ENCODE measurements at places on chromosomes 2 and 18.

DNA sequence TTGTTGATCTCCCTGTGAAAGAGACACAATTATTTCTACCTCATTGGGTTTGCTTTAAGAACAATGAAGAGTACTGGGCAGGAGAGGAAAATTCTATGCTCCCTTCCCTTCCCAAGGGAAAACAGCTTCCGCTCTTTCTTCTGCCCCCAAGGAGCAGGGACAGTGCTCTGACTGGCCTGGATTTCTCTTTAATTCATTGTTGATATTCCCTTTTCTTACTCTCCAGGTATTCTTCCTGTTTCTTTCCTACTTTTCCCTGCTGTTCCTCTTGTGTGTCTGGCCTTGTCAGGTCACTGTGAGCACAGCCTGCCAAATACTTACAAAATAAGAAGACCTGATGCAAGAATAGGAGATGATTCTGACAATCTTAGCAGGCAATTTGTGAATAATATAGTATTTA lies 49.6 kb upstream of the SPAG16 start:
- no peak for DNase-seq

DNA sequence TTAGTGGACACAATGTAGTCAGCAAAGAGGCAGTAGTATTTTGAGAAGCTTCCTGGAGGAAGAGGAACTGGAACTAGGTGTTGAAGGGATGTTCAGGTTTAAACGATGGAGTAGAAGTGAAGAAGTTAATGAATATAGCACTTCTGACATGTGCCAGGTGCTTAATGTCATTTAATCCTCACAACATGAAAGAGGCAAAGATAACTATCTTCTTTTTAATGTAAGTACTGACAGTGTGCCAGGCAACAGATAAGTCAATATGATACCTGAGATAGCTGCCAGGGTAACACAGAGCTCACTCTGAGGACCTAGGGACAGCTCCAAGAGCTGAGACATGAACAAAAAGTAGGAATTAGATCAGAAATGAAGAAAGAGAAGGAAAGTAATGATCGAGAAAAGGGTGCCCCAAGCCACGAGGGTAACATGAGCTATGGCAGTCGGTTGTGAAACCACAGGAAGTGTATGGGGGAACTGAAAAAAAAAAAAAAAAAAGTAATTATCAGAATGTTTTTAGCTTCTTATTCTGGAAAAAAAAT lies 140.7 kb downstream of the RNF144A start:
- DNase-seq, result no peak

GRCh38 chr2:128714285-128714684 lies 395.6 kb upstream of the HS6ST1 start:
- DNase-seq, result no peak

- DNase-seq, result no peak
Measured at GRCh38 chr2:32189011-32189410, 23.3 kb downstream of the SLC30A6 start.

- no peak for DNase-seq
Measured at GRCh38 chr2:9462313-9462712, 12.0 kb upstream of the IAH1 start.

DNA sequence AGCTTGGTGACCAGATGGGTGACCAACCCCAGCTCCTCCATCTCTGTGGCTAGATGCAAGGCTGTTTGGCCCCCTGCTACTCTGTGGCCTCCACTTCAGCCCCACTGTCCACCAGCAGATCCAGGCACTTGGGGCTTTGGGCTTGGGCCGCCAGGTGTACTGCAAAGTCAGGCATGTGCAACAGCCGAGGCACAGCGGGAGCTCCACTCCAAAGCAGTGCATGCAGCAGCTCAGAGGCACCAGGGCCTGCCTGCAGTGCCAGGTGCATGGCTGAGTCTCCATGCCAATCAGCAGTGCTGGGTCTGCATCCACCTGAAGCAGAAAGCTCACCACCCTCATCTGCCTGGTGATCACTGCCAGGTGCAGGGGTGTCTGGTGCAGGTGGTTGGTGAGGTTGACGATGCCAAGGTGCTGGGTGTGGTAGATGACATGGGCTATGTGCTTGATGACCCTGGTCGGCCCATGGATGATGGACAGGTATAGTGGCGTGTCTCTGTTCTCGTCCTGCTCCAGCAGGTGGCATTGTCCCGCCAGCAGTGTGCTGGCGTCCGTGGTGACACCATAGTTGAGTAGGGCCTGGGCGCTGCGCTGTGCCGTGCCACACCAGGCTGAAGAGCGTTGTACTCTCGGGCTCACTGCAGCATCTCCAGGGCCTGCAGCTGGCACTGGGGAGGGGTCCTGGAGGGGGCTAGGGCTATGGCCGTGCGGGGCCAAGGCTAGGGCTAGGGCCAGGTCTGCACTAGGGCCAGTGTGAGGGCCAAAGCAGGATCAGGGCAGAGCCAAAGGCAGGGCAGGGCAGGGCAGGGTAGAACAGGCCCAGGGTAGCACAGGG lies 1.0 kb upstream of the ANKRD62 start:
- no peak for DNase-seq

GRCh38 chr2:216915557-216916150 lies 55.8 kb upstream of the TNP1 start:
- DNase-seq, result no peak

DNA sequence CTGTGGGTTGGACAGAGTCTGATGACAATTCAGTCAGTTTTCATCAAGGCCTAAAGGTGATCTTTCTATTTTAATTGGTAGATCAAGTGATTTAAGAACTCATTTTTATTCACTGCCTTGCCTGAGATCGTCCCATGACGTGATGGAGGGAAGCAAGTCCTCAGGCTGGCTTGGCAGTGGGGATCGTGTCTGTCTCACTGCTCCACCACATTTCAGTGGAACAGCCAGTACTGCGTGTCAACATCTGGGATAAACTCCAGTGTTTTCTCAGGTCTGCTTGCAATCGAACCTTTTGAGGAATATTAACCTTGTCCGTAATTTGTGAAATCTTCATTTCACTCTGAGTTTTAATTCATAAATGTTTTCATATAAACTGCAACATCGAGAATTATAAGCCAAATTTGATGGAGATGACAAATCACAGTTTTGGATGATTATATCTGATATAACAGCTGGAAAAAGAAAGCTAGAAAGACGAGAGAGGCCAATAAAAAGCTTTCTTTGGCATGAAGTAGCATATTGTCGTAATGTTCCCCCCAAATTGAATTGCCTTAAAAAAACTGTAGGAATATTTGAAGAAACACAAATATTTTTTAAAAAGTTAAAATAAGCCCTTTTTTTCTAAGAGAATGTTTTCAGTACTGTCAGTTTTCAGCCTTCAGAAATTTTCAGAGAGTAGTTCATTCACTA lies 414.7 kb upstream of the SPRED2 start:
- no peak for DNase-seq

DNA sequence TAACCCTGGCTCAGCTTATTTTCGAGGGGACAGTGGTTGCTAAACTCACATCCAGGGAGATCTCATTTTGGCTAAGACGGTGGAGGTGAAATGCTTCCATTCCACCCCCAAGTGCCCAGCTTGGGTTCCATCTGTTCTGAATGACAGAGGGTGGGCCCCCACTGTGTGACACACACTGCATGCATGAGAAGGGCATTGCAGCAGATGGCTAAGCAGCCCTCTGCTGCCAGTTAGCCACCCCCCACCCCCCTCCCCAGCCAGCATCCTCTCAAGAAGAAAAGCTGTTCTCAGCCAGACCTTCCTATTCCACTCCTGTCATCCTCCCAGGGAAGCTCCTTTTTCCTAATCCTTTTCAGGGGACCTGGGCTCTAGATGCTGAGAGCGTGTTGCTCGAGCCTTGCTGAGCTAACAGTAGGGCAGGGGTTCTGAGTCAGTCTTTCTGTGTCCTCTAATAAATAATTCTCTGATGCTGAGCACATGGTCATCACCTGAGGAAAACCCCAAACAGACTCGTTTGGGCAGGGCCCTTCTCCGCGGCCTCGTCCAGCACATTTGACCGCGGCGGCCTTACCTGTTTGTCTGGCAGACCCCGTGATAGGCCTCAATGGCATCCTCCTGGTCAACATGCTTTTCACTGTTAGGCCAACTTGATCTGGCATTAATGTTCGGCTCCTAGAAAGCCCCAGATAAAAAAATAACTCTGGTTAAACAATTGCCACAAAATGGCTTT lies 49.5 kb upstream of the ACAA2 start:
- no peak for DNase-seq

GRCh38 chr2:40746191-40746590 lies 294.3 kb upstream of the SLC8A1 start:
- no peak for DNase-seq

GRCh38 chr2:190020720-190021119 lies 41.8 kb downstream of the MSTN start:
- DNase-seq, result no peak

DNA sequence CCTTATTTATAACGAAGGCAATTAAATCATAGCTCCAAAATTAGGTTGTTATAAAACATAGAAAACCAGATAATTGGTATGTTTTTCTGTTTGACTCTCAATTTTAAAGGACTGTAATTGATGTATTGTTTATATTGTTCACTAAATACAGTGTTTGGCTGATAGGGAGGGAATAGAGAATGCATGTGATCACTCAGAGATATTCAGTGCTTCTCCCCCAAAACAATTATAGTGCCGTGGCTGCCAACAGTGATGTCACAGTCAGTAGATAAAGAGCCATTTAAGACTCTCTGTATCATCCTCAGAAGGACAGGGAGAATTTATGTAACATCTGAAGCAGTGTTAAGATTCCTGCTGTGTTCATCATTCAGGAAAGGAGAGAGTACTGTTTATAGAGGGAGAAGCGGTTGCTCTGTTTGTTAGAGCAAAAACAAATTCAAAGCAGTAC lies 69.6 kb downstream of the PHLPP1 start:
- DNase-seq, result no peak
